ENCODE measurements at places on chromosomes 11 and 22. TPM values are rescaled to one million over a fixed set of nuclear protein-coding genes. Genes with fewer than 3 reads are reported as not detected.

Gene GALNT18
- not detected for polyA plus RNA-seq

GRCh38 chr11:44623341-44623730 lies 57.9 kb downstream of the CD82 start:
- no peak overlapping the region for H3K4me3 ChIP-seq
- peaks cover 7% of the 10 kb centered on the region for H3K4me1 ChIP-seq
- DNase-seq: no peak
- no peaks in the 10 kb centered on the region for H3K27me3 ChIP-seq
- no peak overlapping the region for H3K27ac ChIP-seq

- H3K4me3 ChIP-seq: no peak overlapping the region
- DNase-seq: no peak
- H3K4me1 ChIP-seq: peaks cover 32% of the 10 kb centered on the region
- no peak overlapping the region for H3K27ac ChIP-seq
- no peaks in the 10 kb centered on the region for H3K27me3 ChIP-seq
Measured at GRCh38 chr11:65130631-65131416, 3.5 kb downstream of the SYVN1 start.

- DNase-seq: peak; percentile 48
- H3K4me1 ChIP-seq: peaks cover 89% of the 10 kb centered on the region
- H3K27ac ChIP-seq: peak overlapping the region; percentile 88
- no peaks in the 10 kb centered on the region for H3K36me3 ChIP-seq
- peak overlapping the region; percentile 59 for H3K4me3 ChIP-seq
Measured at GRCh38 chr22:37634417-37634924, 5.0 kb upstream of the SH3BP1 start.

- peak; percentile 72 for DNase-seq
- H3K27ac ChIP-seq: peak within 1 kb of the TSS; percentile 33
- peaks cover 11% of the 10 kb centered on the region for H3K4me1 ChIP-seq
- no peaks in the 10 kb centered on the region for H3K27me3 ChIP-seq
Measured at GRCh38 chr11:61891331-61892084, at the start of gene FADS3. Gene FADS3 (minus strand): TSS chr11:61891545. CDS start chr11:61891381, 164 bp downstream.

Gene ADAMTS15
- polyA plus RNA-seq: not detected

Gene ASPHD2
- 3.8 TPM for polyA plus RNA-seq

DNA sequence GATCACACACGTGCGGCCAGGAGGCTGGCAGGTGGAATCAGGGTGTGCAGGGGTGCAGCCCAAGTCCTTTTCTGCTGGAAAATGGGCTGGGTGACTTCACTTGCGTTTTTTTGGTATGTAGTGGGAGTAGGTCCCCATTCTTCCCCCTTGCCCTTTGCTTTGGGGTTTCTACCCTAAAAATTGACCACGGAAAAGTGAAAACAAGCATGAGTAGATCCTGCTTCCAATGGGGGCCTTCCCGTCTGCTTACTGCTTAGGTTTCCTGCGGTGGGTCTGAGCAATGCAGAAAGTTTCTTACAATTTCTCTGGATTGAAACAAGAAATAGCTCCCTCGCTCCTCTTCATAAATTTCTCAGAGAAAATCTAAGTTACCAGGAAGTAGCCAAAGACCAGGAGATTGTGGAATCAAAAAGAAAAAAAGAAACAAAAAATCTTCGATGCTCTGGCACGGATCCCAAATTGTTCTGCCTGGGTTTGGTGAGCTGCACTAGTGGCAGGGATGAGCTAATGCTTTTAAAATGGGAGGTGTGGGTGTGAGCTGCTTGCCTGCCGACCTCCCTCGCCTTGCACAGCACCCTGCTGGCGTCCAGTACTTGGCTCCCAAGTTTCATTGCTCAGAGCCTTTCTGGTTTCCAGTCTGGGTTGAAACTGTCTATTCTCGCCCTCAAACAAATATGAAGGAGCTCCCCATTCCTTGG lies 2.4 kb downstream of the TIMP3 start:
- H3K27me3 ChIP-seq: peaks cover 20% of the 10 kb centered on the region
- H3K27ac ChIP-seq: no peak overlapping the region
- no peaks in the 10 kb centered on the region for H3K36me3 ChIP-seq
- no peaks in the 10 kb centered on the region for H3K4me1 ChIP-seq
- no peak for DNase-seq
- no peak overlapping the region for H3K4me3 ChIP-seq

Gene OR2D3
- polyA plus RNA-seq: not detected

Gene RIMBP3C
- polyA plus RNA-seq: 0.52 TPM

Gene LMF2
- 21.5 TPM for polyA plus RNA-seq

GRCh38 chr11:279040-279965 lies 1.1 kb downstream of the NLRP6 start:
- DNase-seq: no peak
- H3K4me3 ChIP-seq: no peak overlapping the region
- no peaks in the 10 kb centered on the region for H3K36me3 ChIP-seq
- peaks cover 48% of the 10 kb centered on the region for H3K4me1 ChIP-seq
- peaks cover 16% of the 10 kb centered on the region for H3K27me3 ChIP-seq

Measured in CD4-positive, CD25-positive, alpha-beta regulatory T cell (primary cell).